Stimulated activated CD8-positive, alpha-beta memory T cell treated with anti-CD3 and anti-CD28 coated beads, Interleukin-15, amount 100 ng/mL, for 4 hours (primary cell): ENCODE measurements at places on chromosomes 4 and X.

GRCh38 chrX:13747836-13748235 lies 13.3 kb downstream of the OFD1 start:
- DNase-seq: no peak

GRCh38 chr4:37794056-37794455 lies 32.4 kb upstream of the PGM2 start:
- DNase-seq: no peak

DNA sequence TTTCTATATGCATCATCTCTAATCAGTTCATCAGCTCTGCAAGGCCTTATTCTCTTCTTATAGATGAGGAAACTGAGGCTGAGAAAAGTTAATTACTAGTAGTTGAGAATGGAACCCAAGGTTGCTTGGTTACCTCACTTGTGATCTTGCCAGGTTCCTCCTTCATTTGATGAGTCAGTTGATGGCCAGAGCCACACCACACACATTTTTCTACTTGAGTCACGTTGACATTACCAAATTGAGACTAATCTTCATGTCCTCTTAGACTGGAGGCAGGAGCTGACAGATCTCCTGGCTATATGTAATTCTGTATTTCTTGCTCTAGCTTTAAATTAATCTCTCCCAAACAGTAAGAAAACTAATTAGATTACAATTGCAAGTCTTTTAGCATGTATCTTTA lies 428.4 kb downstream of the AFF2 start:
- DNase-seq: no peak

DNA sequence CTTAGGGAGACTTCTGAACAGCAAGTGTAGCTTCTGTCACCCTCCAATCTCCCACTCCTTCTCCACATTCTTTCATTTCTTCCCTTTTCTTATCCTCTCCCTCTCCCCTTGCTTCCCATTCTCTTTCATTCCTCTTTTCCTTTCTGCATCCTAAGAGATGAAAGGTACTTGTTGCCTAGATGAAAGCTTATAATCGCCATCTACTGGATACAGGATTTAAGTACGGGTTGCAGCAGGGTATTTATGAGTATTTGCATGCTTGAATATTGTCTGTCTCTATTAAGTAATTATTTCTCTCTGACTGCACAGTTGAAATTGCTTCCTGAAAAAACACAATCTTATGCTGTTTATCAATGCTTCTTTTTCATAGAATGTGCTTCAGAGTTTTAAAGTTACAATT lies 174.0 kb upstream of the TENT5D start:
- no peak for DNase-seq

- no peak for DNase-seq
Observed at GRCh38 chr4:146245246-146245645, 30.9 kb downstream of the REELD1 start.
